IPS-NIHi11 (cell line): ENCODE measurements at places on chromosomes 6 and 20.

DNA sequence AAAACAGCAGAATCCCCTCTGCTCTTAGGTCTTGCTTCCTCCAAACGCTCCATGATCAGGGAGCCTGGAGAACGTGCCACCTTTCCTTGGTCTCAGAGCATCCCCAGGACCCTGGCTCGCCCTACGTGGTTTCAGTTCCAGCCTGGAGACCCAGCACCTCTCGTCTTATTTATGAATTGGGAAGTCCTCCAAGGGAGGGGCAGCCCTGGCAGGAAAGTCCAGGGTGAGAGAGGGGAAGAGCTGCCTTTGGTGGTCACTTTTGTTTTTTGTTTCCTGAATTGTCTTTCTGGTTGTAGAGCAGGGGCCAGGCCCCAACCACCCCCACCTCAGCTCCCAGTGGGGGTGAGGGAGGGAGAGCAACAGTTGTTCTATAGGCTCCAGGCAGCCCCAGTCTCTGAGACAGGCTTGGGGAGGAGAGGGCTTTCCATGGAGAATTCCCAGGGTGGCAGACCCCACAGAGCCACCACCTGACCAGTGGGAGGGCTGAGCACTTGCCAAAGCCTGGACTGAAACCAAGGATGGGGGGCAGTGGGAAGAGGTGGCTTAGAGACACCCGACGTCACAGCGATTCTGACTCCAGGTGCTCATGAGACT is 88.8 kb downstream of the PRND start:
- no peak for DNase-seq

DNA sequence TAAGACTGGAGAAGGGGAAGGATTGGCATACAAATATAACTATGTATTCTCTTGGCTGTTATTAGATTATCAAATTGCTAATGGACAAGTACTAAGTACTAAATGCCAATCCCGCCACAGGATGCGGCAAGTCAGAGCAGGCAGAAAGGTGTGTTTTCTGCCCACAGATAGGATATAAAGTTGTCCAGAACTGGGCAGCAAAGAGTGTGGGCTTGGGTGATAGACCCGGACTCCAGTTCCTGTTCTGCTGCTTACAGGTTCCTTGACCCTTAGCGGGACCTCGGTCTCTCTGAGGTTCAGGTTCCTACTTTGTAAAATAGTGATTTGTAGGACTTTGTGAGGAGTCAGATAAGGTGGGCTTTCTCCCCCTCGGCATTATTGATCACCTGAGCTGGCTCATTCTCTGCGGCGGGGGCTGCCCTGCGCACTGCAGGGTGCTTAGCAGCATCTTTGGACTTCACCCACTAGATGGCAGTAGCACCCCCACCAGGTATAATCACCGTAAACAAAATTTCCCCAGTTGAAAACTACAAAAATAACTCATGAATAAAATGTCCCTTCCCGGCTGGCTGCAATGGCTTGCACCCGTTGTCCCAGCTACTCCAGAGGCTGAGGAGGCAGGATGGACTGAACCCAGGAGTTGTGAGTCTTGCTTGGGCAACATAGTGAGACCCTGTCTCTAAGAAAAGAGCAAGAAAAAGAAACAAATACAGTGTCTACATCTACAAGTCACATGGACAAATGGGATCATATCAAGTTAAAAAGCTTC is 193.1 kb downstream of the DOK5 start:
- peak; percentile 46 for DNase-seq

DNA sequence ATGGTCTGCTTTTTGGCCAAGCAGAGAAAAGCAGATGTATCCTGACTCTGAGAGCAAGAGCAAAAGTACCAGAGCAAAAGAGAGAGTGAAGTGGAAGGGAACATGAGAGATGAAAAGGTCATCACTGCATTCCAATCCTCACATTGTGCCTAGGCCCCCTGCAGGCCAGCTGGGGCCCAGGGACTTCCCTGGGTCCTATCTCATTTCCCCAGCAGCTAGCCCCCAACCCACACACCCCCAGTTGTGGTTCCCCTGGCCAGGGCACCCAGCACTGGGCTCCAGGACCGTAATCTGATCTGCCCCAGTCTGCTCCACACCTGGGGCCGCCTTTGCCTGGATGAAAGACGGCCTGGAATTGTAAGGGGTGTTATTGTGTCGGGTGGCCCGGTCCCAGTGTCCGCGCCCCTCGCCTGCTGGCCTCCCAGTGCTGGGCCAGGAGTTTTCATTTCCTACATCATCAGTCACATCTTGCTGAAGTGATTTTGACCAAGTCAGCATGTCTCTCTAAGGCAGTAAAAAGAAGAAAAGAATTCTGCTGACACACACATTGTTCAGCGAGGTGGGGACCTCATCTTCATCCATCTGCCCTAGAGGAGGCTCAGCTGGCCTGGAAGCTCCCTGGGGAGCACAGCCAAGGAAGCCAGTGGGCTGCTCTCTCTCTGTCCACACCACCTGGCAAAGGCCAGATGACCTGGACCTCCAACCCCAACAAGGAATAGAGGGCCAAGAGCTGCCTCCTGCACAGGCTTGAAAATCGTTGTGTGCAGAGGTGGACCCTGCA is 4.0 kb upstream of the BMP7 start:
- DNase-seq: peak; percentile 53

DNA sequence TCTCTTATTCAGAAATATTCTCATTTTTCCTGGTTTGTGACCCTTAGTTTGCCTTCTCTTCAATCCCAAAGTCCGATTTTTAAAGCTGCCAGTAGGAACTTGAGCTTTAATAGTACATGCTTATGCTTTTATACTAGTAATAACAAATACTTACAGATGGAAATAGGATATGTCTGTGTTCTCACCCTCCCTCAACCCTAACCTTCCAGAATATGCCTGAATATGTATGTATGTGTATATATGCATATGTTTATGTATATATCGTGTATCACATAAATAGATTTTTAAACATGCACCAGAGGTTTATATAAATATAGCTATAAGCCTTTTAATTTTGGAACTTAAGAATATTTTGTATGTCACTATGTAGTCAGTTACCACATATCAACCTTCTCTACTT is 38.8 kb downstream of the CDYL start:
- no peak for DNase-seq

DNA sequence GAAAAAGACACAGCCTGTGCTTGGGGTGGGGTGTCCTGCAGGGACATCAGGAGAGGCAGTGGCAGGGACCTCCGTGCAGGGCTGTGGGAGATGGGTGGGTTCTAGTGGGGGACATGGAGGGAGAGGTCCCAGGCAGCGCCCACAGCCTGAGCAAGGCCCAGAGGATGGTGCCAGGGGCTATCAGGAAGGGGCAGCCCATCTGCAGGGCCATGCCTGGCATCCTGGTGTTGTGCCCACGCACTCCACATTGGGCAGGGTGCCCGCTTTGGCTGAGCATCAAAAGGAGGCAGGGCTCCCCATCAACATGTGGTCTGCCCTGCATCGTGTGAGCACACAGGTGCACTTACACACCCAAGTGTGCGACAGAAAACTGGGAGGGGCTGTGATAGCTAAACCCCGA is 184.3 kb upstream of the SNX9 start:
- DNase-seq: no peak

DNA sequence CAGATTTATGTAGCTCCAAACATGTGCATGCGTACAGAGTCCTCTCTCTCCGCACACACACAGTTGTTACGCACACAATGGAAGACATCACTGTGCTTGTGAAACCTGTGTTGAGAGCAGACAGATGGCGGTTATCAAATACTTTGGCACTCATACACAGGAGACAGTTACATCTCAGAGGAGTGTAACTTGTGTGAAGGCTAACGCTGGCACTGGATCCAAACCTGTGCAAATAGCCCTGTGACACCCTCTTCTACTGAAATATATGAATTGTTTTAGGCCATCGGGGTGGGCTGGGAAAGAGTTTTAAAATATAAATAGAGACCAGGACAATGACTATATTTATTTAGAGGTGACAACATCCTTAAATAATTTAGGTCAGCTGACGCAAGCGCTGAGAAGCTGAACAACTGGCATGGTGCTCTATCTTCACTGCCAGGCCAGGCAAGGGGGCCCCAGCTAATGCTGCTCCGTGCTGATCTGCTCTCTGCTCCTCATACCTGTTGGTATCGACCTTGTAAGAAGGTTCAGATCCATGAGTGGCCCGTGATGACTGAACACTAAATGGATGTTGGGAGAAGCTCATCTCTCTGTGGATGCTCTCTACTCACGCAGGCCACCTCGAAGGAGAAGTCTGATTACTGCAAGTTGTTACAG is 69.4 kb downstream of the FOXC1 start:
- DNase-seq: no peak

DNA sequence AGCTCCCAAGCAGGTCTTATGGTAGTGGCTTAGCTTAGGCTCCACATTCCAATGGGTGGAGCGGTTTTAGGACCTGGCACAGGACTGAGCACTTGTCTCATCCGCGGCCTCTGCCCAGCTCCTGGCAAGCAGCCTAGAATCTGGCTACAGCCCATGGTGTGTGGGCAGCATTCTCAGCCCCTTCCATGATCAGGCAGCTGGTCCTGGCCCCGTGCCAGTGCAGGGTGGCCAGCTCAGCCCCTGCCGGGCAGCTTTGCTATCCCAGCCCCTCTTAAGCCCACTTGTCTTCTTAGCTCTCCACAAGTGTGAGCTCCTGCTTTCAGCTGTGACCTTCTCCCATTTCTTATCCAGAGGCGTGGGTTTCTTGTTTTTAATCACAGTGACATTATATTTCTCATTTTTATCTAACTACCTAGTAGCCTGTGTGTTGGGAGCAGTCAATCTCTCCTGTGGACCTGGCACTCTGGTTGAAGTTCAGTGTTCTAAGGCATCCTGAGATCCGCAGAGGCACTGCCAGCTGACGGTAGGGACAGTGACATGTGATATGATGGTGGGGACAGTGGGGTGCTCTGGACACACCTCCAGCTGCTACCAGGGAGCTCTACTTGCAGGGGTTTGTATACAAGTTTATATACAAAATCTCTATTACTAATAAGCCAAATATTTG is 119.9 kb upstream of the PRND start:
- DNase-seq: peak; percentile 38

DNA sequence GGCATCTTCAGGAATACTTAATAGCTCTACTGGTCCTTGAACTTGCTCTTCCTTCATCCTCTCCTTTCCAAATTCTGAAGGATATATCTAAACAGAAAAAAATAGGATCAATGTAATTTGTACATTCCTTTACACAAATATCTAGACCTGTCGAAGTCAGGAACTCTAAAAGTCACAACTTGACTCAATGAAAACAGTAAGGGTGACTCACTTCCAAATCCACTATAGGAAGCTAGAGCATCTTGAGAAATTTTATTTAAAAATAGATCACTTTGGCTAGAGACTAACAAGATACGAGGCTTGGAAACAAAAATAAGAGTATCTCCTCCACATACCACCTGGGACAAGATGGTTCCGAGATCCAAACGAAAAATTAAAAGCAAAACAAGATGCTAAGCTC is 12.2 kb downstream of the ESF1 start:
- DNase-seq: no peak

GRCh38 chr20:54131675-54132611 is 41.8 kb downstream of the CYP24A1 start:
- DNase-seq: no peak

DNA sequence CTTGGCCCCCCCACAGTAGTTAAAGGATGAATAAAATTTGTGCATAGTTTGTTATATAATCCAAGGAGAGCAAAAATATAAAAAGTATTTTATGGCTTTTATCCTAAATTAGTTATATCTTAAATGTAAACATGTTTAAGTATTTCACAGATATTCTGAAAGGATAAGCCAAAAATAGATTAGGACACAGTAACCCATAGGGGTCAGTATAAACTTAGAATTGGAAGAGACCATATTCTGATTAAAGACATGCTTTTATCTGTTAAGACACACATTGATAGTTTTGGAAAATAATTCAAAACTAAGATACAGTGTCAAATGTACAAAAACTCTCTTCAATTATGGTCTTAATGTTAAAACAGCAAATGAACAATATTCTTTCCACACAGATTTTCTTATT is 4.5 kb upstream of the SERINC1 start:
- DNase-seq: no peak

DNA sequence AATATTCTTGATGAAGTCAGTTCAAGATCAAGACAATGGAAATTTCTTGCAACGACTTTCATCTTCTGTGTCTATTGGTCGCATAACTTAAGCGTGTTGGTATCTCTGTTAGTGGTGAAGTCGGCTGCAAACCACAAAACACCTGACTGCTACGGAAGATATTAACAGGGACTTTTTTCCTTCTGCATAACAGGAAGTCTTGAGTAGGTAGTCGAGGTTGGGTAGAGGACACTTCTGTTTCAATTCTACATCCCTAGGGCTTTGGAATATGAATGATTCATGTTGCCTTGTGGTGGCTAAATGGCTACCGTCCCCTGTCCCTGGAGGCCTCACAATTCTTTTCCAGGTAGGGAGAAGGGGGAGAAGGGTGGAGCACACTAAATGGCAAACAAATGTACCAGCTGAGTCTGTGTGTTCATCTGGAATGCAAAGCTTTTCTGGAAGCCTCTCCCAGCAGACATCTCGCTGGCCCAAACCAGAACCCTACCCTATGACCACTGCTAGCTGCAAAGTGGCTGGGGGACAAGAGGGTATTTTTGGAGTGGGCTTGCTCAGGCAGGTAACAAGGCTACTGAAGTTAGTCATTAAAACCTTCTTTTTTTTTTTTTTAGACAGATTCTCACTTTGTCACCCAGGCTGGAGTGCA is 34.6 kb upstream of the NKX2-2 start:
- no peak for DNase-seq

DNA sequence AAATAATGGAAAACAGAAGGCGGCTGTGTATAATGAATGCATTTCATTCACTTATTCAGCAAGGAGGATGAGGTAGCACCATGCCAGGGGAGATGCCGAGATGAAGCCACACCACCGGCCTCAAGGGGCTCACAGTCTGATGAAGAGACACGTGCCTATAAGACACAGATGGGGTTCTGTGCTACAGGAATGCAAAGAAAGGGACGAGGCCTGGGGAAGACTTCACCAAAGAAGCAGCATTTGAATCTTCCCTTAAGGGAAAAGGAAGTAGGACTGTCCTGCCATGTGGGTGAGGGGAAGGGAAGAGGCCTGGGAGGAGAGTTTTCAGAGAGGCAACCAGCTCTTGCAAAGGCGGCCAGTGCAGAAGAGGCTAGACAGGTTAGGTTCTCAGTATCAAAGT is 98.9 kb downstream of the PSMG4 start:
- DNase-seq: no peak

DNA sequence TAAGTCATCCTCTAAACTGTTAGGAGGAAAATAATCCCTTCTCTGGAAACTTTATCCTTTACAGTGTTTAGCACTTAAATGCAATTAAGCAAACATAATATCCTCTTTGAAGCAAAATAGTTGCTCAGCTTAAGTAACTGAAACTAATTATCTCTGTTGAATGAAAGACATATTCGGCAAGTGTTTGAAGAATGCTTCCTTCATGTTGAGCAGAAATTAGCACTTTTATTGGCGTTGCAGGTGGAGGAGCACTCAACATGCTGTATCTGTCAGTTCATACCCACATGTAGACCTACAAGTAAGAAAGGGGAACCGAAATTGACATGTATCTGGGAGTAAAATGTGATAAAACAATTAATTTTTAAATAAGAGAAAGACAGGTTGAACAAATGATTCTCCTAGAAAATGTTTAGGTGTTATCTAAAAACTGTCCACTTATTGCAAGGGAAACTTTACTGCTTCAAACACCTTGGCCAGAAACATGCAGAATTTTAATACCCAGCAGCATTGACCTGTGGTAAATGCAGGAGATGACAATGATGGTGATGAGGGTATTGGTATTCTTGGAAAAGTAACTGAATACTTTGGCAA is 987.0 kb upstream of the MAP3K7 start:
- DNase-seq: no peak
